ENCODE measurements at places on chromosomes 13 and 19.

DNA sequence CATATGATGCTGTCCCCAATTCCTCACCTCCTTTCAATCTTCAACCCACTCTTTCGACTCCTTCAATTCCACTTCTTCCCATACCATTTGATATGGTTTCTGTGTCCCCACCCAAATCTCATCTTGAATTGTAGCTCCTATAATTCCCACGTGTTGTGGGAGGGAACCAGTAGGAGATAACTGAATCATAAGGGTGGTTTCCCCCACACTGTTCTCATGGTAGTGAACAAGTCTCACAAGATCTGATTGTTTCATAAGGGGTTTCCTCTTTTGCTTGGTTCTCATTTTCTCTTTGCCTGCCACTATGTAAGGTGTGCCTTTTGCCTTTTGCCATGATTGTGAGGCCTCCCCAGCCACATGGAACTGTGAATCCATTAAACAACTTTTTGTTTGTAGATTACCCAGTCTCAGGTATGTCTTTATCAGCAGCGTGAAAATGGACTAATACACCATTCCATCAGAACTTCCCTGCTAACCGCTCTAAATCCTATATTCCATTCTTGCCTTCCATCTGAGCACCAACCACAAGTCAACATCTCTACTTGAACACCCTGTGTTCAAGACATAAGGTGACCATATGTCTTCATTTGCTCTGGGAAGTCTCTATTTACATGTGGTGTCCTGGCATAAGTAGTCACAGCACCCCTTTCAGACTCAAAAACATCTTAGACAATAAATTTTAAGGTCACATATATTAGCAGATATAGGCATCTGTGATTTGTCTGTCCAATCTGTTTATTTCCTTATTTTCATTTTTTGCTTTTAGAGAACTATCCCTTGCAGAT lies 122.9 kb downstream of the TSHZ3 start:
- DNase-seq: no peak

DNA sequence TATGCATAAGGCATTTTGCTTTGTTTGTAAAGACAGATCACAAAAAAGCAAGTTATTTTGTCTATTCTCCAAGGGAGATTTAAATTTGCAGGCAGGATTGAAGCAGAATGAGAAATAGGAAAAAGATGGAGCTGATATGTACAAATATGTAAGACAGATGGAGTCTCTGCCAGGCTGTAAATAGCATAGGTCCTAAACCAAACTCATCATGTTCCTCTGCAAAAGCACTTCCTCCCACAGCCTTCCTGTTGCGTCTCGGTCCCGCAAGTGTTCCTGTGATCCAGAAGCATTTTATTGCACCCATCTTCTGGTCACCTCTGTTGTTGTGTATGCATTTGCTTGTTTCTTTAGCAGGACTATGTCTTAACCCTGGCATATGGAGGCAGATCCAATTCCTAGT lies 95.7 kb upstream of the CLDN10 start:
- no peak for DNase-seq

DNA sequence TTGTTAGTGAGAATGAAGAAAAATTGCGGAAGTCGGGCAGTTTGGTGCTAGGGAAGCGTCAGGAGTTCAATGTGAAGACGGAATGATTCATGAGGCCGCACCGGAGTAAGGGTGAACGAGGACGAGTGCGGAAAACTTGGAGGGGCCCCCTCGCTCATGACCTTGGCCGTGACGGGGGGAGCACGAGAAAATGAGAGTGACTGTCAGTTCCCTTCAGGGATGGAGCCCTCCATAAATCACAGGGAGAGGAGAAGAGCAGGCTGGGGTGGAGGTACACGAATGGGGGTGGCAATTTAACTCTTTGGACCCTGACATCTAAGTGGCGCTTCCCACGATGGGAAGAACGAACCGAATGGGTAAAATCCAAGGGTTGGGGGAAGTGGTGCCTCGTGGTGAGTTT lies 486.4 kb downstream of the TSHZ3 start:
- no peak for DNase-seq

- no peak for DNase-seq
Observed at GRCh38 chr13:113598481-113598880, 13.9 kb downstream of the TFDP1 start.

DNA sequence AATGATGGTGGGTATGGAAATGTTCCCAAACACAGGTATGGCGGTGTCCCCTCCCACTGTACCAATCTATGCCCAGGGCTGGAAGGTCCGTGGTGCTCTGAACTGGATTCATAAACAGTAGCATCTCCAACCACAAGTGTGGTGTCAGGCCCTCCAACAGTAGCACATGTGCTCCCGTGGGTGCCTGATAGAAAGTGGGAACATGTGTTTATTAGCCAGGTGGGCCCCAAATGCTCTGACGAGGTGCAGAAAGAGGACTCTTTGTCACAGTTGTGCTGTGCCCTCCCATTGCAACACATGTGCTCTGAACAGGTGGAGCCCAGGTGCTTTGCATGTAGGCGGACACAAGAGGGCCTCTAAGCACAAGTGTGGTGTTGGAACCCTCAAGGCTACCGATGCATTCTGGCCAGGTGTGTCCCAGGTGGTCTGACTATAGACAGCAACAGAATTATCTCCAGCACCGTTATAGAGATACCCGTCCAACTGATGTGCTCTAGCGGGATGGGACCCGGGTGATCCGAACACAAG lies 75.4 kb upstream of the ZNF30 start:
- DNase-seq: no peak

DNA sequence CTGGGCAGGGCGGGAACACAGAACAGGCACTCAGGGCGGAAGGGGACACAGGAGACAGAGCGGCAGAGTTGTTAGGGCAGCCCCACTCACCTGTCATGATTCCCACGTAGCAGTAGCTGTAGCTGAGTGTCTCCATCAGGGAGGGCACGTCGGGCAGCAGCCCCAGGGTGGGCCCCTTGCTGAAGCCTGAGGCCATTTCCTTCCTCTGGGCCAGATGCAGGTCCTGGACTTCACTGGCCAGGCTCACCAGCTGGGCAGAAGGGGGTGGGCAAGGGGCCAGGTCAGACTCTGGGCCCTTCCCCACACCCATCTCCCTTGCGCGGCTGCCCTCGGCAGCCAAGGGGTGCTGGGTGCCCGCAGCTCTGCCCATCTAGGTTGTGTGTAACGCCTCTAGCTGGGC lies 5.9 kb downstream of the MBOAT7 start:
- DNase-seq: no peak

GRCh38 chr13:34578471-34578870 lies 363.6 kb upstream of the NBEA start:
- no peak for DNase-seq

DNA sequence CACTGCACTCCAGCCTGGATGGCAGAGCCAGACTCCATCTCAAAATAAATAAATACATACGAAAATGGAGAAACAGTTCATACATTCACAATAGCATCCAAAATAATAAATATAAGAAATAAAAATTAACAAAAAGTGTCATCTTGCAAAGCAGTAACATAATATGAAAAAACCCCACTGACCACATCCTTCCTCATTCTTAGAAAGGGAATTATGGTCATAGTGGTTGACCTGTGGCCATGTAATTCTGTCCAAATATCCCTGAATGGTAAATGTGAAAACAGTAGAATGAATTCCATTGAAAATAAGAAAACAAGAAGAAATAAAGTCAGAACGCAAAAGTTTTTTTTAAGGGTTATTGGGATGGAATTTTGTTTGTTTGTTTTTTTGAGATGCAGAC lies 7.0 kb upstream of the CDC42EP5 start:
- DNase-seq: no peak

- DNase-seq: no peak
Observed at GRCh38 chr13:106471957-106472543, 63.4 kb downstream of the EFNB2 start.

DNA sequence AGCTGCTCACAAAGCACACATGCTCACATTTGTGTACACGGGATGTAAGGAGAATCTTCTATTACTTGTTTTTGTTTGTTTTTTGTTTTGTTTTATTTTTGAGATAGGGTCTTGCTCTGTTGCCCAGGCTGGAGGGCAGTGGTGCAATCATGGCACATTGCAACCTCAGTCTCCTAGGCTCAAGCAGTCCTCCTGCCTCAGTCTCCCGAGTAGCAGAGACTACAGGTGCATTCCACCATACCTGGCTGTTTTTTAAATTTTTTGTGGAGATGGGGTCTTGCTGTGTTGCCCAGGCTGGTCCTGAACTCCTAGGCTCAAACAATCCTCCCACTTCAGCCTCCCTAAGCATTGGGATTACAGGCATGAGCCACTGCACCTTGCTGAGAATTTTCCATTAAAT lies 41.8 kb downstream of the KCNC3 start:
- DNase-seq: no peak

- no peak for DNase-seq
Observed at GRCh38 chr13:107812014-107812412, 403.3 kb downstream of the LIG4 start.

GRCh38 chr19:23788411-23788810 lies 29.7 kb upstream of the ZNF681 start:
- DNase-seq: no peak

DNA sequence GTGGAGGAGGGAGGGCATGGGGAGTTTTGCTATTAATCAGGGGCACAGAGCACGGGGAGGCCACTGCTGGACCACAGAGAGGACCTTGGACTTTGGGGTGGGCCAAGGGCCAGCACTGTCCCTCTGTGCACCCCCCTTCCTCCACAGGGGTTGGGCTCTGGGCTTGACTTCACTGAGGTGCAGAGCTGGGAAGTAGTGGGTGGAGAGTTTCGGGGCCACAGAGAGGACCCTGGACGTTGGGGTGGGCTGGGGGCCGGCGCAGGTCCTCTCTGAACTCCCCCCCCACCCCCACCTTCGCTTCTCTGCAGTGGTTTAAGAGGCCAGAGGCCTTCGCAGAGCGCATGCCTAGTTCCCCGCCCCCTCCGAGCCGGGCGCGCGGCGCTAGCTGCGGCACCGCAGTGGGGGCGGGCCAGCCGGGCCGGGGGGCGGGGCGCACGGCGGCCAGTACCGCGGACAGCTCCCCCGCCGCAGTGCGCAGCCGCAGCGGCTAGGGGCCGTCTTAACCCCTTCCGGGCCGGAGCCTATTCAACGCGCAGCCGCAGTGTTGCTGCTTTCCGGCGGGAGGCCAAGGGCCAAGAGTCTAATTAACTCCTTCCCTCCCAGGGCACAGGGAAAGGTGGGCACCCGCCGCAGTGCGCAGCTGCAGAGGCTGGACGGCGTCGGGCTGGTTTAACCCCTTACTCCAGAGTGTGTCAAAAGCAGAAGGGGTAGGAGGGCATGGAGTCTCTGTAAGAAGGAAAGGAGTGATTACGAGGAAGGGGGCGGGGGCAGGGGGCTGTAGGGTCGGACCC lies 3.7 kb downstream of the KCNC3 start:
- peak; percentile 65 for DNase-seq

DNA sequence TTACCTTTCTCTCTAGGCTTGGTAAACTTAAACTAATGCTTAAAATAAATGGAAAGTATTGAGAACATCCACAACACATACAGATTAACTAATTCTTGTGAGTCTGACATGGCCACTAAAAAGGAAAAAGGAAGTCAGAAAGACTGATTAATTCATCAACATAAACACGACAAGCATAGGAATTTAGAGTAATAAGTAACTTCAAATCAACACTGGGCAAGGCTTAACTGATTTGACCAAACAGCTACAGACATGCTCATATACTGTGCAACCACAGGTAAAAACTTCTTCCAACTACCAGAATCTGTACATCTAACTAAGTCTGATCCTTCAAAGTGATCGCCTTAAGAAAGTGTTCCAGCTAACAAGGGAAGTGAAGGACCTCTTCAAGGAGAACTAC lies 20.5 kb downstream of the UGGT2 start:
- DNase-seq: no peak

GRCh38 chr19:366951-367350 lies 22.4 kb upstream of the MIER2 start:
- no peak for DNase-seq

DNA sequence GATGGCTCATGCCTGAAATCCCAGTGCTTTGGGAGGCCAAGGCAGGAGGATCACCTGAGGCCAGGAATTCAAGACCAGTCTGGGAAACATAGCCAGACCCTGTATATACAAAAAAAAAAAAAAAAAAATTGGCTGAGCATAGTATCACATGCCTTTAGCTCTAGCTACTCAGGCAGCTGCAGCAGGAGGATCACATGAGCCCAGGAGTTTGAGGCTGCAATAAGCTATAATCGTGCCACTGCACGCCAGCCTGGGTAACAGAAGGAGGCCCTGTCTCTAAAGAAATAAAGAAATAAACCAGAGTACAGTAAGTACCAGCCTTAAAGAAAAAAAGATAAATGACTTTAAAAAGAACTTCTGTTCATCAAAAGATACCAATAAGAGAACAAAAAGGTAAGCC lies 52.9 kb downstream of the FAM124A start:
- DNase-seq: no peak

DNA sequence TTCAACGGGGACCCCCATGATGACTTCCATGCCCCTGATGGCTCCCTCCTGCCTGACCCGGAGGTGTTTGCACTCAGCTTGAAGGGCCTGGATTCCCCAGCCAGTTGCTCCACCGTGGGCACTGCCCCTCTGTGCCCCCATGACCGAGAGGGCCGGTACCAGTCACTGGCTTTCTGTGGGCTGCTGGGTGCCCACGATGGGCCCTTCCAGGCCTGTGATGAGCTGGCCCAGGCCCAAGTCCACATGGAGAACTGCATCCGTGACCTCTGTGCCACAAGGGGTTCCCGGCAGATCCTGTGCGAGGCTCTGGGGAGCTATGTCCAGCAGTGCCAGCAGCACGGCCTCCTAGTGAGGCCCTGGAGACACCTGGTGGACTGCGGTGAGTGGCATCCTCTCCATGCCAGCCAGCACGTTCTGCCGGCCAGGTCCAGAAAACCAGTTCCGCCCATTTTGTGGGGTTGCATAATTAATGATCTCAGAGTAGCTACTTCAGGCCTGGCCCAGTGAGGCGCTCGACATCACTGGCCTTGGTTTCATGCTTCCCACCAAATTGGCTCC lies 34.9 kb upstream of the FXYD3 start:
- no peak for DNase-seq

- no peak for DNase-seq
Observed at GRCh38 chr13:41408121-41408520, 49.2 kb upstream of the RGCC start.

DNA sequence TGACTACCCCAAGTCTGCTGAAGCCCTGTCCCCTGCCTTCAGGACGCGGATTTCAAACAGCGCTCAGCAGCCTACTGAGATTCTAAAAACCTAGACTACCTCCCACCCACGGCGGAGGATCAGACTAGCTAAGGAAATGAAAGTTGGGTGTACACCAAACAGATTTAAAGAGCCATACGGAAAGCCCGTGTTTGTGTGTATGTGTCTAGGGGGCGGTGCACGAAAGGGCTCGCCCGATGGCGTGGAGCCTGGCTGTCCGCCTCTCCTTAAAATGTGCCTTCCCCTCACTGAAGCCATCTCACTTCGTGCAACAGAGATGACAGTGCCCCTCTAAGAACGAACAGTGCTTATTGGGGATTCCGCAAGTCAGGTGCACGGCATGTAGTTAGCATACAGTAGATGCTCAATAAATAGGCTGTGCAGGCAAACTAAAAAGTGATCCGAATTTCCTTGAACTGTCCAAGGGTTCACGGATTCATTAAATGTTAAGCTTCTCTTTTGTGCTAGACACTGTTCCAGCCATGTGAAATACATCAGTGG lies 639 bp downstream of the LENG1 start:
- no peak for DNase-seq

DNA sequence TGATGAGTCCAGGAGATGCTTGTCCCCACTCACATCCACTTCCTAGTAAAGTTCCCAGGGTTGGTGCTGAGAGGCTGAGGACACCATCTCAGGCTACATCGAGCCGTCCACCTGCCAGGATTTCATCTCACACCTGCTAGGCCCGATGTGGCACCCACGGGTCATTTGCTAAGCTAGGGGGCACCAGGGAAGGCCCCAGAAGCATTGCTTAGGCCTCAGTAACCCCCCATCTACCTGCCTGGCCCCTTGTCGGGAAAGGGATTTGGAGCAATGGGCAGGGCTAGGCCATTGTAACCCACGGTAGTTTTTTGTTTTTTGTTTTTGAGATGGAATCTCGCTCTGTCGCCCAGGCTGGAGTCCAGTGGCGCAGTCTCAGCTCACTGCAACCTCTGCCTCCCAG lies 51.8 kb downstream of the F2RL3 start:
- DNase-seq: no peak

Measured in naive thymus-derived CD4-positive, alpha-beta T cell (primary cell).